GF-D8 (cell line): ENCODE measurements at places on chromosomes 11 and 22.
A peak's percentile ranks its signal among the peaks of the same experiment; 100 is the strongest.

DNA sequence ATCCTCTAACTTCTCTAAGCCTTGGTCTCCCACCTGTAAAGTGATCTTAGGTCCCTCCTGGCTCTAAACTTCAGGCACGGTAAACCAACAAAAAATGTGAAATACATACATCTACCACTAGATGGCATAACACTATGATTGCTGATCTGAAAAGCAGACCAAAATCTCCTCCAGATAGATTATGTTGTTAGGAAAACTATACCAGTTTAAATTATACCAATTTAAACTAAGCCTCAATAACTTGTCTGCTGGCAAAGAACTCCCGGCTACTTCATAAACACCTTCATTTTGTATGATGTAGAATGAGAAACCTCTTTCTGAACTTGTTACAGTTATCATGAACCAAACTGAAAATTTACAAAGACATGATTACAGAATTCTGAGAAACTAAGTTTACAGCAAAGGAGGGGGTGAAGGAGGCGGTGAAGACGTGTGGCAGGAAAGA lies 85.9 kb downstream of the SBF2 start:
- DNase-seq, result no peak

DNA sequence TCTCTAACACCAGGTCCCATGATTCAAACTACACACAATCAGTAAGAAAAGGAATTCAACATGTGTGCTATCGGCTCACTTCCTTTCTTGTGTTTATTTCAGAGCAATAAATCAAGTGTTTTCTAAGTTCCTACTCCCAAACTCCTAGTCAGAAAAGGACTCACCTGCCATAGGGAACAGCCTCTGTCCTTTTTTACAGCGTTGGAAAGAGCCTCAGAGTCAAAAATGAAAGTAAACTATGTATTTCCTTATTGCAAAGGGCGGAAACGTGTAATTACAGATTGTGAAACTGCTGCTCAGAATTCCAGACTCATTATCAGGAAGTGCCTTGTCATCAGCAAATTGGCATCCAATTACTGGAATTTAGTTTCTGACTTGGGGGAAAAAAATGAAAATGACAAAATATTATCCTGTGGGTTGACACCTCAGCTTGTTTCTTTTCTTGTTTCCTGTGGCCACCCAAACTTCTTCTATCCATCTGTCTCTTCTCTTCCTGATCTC lies at the start of gene CASP4:
TSS of gene CASP4 (minus strand) at position 220 of the 501 bp plus-strand sequence. CDS start at position 171, 49 bp downstream.
- peak; percentile 99 for DNase-seq

- DNase-seq, result no peak
Measured at GRCh38 chr11:66957971-66958231, 282 bp downstream of the PC start.

- peak; percentile 26 for DNase-seq
Measured at GRCh38 chr11:61359516-61359915, 2.2 kb downstream of the CYB561A3 start.

DNA sequence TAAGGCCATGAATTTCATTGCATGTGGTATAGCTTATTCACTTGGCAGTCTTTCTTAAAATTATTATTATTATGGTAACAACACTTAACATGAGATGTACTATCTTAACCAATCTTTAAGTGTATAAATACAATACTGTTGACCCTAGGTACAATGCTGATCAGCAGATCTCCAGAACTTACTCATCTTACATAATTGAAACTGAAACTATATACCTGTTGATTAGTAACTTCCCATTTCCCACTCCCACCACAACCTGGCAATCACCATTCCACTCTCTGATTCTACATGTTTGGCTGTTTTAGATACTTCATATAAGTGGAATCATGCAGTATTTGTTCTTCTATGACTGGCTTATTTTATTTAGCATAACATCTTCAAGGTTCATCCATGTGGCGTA lies 150.2 kb upstream of the POU2AF2 start:
- no peak for DNase-seq

DNA sequence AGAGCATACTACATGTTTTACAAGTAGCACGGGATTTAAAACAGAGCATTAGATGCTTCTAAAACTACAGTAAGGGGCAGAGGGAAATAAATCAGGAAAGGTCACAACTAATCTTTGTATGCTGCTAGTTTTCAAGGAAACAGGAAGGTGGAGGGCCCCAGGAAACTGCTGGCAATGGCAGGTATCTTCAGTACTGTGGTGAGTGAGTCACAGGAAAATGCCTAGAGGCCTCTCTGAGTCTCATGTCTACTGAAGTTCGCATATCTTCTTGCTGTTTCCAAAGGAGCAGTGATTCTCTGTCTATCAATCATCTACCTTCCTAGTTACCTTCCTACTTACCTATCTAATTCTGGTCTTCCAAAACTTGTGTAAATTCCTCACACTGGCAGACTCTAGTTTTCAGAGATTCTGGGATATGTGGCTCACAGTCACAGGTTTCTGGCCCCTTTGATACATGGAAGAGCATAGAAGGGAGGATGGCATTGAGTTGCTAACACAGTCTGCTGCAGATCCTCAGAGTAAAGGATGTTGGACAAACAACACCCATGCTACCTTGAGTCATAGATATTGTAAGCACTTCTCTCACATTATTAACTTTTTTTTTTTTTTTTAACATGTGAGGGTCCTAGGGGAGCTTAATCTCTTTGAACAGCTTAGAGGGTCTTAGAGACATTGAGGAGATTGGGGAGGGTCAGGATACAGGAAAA lies 58.8 kb upstream of the SYN3 start:
- DNase-seq, result no peak

DNA sequence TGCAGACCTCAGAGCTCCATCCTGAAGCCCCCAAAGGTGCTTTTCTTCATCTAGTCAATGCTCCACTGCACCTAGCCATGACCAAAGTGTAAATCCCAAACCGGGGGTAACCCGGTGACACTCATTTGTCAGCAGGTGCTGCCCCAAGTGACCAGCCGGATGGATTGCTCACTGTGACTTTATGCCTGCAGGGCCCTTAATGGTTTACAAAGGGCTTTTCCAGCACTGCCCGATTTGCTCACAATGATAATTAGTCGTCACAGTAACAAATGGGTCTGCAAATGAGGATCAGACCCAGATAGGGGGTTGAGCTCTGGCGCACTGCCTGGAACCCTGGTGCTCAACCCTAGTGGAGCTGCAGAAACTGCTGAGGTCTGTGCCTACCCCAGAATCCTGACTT lies 45.7 kb upstream of the CD5 start:
- DNase-seq, result no peak

GRCh38 chr11:107999759-108000455 lies 8.8 kb upstream of the CUL5 start:
- DNase-seq, result peak; percentile 64

GRCh38 chr22:22578702-22579424 lies 19.8 kb upstream of the PRAME start:
- no peak for DNase-seq

GRCh38 chr11:115616971-115617370 lies 112.8 kb upstream of the CADM1 start:
- DNase-seq, result no peak

DNA sequence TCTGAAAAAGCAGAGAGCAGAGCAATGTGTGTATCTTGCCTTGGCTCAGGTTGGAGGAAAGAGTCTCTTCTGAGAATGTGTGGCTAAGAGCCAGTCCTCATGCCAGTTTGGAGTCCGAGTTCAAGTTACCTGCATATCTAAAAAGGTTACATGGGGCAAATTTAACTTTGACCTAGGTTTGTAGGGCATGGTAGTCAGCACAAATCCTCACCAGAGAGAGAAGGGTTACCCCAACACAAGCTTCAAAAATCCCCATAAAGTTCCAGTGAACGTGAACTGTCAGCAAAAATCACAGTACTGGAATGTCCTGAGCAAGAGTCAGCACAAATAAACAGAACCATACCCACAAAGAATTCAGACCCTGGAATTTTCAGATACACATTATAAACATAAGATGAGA lies 13.8 kb downstream of the SDHD start:
- DNase-seq, result no peak

GRCh38 chr11:11075515-11076171 lies 217.8 kb upstream of the ZBED5 start:
- no peak for DNase-seq

DNA sequence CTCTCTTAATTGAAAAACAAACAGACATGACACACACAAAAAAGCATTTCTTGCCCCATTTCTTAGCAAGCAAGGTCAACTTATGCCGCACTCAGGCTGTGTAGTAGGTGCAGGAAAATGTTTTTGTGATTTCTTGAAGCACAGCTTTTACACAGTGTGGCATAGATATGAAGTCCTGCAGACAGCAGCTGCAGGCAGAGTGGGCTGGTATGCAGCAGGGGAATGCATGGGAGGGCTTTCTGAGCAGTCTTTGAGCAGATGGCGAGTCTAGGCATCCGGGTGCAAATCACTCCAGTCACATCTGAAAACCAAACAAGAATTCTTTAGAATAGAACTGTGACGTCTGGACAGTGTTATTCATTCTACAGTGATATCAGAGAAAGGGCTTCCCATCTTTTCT lies 87.5 kb downstream of the BLID start:
- DNase-seq, result no peak

- no peak for DNase-seq
Measured at GRCh38 chr11:12813371-12814225, 139.4 kb downstream of the TEAD1 start.

DNA sequence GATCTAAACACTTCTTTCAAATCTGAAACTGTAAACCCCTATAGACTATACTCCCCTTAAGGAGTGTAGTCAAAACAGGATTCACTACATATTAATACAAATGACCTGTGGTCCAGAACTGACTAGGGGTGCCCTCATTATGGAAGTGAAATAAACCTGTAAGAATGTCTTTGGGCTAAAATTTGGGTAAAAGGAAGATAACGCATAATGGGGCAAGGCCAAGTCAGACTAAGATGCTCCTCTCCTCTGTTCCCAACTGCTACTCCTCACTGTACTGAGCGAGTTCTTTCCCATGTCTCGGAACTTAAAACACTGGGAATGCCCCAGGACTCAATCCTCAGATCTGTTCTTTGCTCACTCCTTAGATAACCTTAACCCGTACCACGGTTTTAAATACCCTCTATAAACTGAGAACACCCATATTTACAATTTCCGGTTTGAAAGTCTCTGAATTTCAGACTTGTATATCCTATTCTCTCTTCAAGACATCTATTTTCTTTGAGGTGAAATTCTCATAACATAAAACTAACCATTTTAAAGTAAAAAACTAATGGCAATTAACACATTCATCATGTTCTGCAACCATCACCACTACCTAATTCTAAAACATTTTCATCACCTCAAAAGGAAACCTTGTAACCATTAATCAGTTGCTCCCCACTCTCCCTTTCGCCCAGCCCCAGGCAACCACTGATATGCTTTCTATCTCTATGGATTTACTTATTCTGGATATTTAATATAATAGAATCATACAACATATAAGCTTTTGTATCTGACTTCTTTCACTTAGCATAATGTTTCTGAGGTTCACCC lies 4.0 kb downstream of the THAP12 start:
- DNase-seq, result no peak

- DNase-seq, result no peak
Measured at GRCh38 chr11:112996994-112997393, 35.8 kb downstream of the NCAM1 start.

GRCh38 chr11:67504005-67504949 lies 886 bp downstream of the PITPNM1 start:
- no peak for DNase-seq

DNA sequence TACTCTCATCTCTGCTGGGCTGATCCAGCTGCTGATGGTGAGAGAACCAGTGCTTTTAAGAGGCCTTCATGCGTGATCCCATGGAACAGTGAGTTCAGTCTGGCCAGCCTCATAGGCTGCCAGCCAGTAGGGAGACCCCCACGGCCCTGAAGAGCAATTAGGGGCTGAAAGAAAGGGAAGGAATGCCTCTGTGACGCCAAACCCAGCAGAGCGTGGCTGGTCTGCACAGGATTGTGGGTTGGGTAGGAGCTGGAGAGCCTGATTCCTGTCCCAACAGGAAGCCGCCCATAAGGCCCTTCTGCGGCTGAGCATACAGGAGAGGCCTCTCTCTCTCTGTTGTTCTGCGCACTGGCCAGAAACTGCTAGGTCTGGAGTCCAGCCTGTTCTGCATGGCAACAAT lies 181.5 kb upstream of the E2F8 start:
- DNase-seq, result no peak

DNA sequence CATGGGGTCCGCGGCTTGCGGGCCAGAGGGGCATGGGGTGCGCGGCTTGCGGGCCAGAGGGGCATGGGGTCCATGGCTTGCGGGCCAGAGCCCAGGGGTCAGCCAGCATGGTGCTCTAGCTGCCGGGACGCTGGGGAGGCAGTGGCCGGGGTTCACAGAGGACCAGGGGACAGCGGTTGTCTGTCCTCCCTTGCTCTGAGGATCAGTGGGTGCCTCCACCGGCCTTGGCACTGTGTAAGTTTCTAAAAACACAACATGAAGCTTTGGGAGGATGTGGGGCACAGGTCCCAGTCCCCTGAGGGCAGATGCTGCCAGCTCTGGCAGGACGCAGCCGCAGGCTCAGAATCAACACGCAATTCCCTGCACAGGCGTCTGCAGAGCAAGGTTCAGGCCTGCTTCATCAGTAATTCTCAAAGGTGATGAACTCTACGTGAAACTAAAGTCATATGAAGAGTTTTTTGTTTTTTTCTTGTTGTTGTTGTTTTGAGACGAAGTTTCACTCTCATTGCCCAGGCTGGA lies 3.0 kb downstream of the MLC1 start:
- no peak for DNase-seq

DNA sequence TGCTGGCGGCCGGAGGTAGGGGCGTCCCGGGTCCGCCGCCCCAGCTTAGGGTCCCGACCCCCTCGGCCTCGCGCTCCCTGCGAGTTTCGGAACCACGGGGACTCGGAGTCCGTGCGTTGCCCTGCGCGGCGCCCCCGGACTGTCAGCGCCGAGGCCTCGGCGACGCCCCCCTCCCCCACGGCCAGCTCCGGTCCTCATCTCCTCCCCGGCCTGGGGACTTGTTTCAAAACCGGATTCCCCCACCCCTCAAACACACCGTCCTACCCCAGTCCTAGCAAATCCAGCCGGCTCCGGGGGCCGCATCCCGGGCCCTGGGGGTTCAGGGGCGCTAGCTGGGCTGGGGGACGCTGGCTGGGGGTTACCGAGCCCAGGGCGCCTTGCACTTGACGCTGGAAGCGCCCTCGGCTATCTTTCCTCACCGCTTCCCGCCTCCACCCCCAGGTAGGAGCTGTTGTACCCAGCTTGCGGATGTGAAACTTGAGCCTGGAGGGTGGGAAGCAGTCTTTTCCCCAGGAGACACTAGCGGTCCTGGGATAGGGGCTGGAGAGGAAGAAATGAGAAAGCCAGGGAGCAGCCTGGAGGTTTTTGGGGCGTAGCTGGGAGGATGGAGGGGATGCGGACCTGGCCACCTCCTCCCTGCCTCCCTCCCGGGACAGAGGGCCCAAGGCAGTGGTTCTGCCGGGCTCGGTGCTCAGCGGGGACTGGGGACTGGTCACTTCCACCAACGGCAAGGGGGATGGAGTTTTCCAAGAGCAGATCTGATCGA lies 550 bp downstream of the FBLN1 start:
- no peak for DNase-seq

GRCh38 chr22:31678748-31679147 lies 16.7 kb upstream of the PISD start:
- DNase-seq, result no peak

DNA sequence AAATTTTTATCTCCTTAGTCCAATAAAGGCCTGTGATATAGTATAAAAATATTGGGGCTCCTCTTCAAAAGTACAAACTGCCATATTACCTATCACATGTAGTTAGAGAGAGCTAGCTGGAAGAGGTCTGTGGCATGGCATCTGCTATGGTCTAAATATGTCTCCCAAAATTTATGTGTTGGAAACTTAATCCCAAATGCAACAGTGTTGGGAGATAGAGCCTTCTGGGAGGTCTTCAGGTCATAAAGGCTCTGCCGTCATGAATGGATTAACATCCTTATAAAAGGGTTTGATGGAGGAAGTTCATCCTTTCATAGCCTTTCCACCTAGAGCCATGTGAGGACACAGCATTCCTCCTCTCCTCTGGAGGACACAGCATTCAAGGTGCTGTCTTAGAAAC lies 105.4 kb downstream of the RELT start:
- DNase-seq, result no peak
